ENCODE measurements at places on chromosomes 2 and 18.

- DNase-seq: no peak
Observed at GRCh38 chr2:222698276-222698675, 26.8 kb downstream of the MOGAT1 start.

GRCh38 chr18:13051159-13051558 is 60.0 kb downstream of the CEP192 start:
- no peak for DNase-seq

DNA sequence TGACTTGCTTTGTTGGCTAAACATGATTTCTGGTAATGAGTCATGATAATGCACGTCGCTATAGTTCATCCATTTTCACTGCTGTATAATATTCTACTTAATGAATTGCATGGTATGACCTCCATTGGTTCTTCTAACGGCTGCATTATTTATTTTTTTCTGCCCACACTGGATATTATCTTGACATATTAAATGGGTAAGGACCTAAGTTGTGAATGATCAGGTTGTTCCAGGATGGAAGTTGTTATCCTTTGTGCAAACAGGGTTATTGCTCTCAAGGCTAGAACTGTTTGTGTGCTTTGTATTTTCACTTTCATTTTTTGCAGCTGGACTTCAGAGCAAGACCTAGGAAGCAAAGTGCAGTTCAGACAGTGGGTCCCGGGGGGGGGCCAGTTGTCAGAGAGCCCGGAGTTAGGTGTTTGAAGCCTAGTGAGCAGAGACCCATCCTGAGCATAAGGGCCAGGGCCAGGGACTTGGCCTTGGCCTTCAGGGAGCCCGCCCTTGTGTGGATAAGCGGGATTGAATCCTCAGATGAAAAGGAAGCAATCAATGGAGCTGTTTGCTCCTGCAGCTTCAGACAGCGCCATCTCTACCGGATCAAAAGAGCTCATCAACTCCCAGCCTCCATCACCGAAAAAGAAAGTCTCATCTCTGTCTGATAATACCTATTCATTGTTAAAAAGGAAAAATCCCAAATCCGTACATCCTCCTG is 48.2 kb downstream of the AGAP1 start:
- DNase-seq: no peak

DNA sequence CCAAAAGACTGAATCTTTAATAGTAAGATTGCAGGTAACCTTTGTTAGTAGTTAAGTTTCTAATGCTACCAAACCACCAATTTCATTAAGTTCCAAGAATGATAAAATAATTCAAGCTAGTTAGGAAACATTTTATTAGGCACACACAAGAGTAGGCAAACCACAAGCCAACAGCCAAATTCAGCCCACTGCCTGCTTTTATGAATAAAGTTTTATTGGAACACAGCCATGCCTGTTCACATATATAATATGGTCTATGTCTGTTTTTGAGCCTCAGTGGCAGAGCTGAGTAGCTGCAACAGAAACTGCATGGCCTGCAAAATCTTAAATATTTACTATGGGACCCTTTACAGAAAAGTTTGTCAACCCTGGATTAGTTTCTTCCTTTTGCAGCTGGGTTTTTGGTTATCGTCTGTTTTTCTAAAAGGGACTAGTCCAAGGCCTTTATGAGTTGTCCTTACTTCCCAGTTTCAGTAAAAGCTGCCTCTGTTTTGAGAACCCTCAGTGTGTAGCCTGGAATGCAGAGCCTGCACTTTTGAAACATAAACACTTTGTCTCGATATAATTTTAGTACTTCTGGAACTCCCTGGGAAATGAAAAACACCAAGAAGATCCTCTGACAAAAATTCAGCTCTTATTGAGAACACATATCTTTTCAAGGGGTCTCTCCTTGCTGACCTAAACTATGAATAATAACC is 39.1 kb downstream of the FRZB start:
- DNase-seq: no peak

DNA sequence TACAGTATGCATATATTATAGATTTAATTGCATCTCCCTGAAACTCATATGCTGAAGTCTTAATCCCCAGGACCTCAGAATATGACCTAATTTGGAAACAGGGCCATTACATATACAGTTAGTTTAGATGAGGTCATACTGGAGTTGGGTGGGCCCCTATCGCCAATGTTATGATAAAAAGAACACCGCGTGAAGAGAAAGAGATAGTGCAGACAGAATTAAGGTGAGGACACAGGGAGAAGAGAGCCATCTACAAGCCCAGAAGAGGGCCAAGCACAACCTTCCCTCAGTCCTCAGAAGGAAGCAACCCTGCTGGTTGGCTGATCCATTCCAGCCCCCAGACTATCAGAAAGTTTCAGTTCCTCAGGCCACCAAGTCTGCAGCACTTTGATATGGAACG is 311.9 kb upstream of the RAB6C start:
- no peak for DNase-seq

DNA sequence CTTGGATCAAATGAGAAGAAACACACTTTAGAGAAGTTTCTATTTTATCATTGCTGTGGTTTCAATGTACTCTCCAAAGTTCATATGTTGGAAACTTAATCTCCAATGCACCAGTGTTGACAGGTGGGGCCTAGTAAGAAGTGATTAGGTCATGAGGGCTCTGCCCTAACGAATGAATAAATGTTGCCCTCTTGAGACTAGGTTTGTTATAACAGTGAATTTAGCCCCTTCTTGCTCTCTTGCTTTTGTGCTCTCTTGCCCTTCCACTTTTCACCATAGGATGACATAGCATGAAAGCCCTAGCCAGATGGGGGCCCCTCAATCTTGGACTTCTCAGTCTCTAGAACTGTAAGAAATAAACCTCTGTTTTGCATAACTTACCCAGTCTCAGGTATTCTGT is 664.8 kb downstream of the DCC start:
- DNase-seq: no peak

DNA sequence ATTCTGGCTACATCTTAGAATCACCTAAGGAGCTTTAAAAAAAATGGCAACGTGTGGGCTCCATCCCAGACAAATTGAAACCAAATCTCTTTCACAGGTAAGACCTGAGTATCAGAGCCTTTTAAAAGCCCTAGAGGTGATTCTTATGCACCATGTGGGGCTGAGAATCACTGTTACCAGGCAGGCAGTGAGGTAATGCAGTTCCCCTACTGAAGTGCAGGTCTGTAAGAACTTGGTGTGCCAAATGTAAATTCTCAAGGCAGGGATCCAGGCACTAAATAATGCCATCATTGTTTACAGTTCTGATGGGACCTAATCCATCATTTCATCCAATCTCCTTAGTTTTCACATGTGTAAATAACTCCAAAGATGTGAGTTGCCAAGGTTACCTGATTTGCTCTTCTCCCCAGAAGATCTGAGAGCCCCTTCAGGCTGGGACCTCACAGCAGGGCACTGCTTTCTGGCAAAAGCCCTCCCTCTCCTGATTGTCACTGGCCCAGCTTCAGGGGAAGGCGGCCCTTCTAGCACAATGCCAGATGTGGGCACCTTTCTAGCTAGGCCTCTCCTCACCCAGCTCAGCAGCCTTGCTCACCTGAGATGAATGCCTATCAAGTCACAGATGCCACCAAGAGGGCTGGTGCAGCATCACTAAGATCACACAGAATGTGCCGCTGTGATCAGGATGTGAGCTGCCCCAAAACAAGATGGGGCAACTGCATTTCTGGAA is 73.6 kb upstream of the RGPD5 start:
- no peak for DNase-seq

DNA sequence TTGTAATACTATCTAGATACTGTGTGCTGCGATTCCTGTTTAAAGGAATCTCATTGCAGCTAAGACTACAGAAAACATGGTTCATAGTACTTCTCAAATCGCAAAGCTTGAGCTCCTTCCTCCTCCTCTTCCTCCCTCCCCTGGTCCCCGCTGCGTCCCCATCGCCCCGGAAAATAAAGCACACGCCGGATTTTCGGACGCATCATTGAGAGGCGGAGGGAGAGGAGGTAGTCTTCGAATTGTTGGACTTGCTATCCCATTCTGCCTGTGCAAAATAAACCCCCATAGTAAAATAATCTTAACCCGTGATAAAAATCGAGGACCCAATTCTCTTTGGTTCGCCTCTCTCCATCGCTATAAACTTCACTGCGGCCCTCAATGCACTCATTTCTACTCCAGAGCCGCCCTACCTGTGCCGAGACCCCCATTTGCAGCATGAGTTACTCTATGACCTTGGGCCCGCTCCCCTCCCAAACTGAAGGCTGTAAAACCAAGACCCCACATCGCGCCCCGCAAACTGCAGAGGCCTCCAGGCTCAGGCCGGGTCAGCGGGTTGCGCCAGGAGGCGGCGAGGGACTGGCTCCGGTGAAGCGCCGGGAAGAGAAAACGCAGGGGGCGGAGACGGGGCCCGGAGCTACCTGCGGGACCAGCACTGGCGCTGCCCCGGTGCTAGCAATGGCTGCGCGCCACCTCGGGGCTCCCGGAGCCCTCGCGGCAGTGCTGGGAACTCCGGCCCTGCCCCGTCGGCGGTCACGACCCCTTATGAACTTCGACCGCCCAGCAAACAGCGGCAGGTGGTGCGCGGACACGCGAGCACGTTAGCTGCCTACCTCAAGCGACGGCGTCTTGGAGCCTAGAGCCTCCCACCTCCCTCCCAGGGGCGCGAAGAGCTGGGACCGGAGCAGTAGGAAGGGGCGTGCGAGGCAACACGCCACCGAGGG is 649 bp downstream of the ESCO1 start:
- DNase-seq: no peak

DNA sequence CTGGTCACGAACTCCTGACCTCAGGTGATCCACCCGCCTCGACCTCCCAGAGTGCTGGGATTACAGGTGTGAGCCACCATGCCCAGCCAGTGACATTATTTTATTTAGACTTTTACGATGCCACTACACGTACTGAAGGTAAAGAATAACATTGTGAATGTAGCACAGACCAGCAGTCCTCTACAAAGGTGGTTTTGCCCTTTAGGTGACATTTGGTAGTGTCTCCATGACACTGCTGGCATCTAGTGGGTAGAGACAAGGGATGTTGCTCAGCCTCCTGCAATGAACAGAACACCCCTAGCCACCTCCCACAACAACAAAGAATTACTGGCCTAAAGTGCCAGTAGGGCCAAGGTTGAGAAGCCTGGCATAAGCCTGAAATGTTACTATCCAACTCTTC is 69.5 kb downstream of the MYOM1 start:
- DNase-seq: no peak

GRCh38 chr18:74748809-74749208 is 151.1 kb downstream of the ZNF407 start:
- DNase-seq: no peak

DNA sequence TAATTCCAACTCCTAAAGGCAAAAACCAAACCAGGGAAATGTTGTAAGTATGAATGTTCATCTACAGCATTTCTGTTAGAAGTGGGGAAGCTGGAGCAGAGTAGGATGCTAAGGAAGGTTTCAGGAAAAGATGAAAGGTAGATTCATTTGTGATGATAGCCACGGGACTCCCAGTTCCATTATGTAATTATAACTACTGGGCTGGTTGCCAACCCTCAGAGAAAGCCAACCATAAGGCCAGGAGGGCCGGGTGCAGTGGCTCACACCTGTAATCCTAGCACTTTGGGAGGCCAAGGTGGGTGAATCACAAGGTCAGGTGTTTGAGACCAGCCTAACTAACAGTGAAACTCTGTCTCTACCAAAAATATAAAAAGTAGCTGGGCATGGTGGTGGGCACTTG is 288.9 kb upstream of the ETAA1 start:
- no peak for DNase-seq

DNA sequence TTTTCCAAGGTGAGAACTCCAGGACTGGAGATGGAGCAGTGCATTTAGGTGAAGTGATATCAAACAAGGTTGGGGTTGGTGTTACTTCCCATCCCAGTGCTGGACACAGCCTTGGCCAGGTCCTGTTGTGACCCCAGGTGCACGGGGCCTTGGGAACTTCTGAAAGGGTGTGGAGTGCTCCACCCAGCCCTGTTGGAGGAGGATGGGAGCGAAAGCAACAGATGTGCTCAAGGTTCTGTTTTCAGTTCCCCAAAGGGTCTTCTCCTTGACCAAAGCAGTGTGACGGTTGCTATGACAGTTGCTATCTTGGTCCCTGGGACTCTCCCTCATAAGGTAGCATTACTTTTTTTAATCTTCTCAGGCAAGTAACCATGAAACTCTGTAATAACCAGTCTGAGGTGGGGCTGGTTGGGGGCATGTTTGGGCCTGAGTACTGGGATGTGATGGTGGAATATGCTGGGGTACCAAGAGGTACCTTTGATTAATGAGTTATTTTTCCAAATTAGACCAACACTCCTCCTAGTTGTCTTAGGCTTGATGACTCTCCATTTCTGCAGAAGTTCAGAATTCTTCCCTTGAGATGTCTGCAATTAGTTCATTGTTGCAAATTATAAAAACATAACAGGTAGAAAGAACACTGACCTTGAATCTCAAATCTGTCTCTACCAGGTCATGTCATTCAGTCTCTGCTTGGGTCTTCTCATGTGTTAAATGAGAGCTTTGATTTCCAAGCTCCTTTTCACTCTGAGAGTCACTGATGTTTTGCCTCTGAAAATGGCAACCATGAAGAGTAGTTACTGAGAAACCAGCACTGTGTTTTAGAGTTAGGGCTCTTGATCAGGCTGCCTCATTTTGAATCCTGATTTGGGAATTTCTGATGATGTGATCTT is 154.5 kb downstream of the RPIA start:
- no peak for DNase-seq

- no peak for DNase-seq
Observed at GRCh38 chr2:98787700-98788099, 56.8 kb upstream of the MGAT4A start.

GRCh38 chr2:152497481-152498052 is 162.6 kb downstream of the FMNL2 start:
- no peak for DNase-seq

DNA sequence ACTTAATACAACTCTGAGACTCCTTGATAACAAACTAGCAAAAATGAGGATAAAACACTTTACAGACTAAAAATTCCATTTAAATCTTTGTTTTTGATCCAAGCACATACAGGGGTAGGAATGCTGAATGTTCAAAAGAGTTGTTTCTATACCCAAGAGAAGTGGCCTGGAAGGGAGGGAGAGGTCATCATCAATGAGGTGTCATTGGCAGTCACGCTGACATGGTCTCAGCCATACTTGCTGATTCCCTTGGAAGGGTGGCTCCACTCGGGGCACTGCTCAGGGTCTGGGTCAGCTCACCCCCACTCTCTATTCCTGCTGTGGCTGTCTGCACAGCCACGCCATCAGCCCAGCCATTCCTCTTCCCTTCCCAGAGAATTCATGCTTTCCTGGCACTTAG is 105.2 kb upstream of the PELI1 start:
- no peak for DNase-seq

DNA sequence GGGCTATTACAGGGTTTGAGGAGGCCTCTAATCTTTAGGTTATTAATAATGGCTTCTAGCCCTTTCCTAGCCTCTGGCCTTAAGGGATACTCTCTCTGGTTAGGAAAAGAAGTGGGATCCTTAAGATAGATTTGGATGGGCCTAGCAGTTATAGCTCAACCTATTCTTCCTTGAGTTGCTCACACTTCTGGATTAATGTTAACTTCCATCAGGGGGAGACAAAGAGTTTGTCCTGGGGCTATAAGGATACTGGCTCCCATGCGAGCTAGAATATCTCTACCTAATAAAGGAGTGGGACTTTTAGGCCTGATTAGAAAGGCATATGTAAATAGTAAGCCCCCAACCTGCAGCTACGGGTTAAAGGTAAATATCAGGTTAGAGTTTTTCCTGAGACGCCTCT is 14.3 kb upstream of the PTH2R start:
- no peak for DNase-seq

GRCh38 chr2:101829429-101829828 is 131.9 kb downstream of the MAP4K4 start:
- no peak for DNase-seq

Measured in SW 1271 (cell line).